ENCODE measurements at places on chromosomes 11 and 22.

GRCh38 chr22:36881504-36882245 is 20.9 kb downstream of the NCF4 start:
- H3K27me3 ChIP-seq: no peaks in the 10 kb centered on the region
- peaks cover 46% of the 10 kb centered on the region for H3K36me3 ChIP-seq
- no peak for DNase-seq
- peak overlapping the region; percentile 84 for H3K27ac ChIP-seq
- peak overlapping the region; percentile 59 for H3K4me3 ChIP-seq

- H3K27me3 ChIP-seq: no peaks in the 10 kb centered on the region
- no peaks in the 10 kb centered on the region for H3K36me3 ChIP-seq
- no peaks in the 10 kb centered on the region for H3K4me1 ChIP-seq
- H3K4me3 ChIP-seq: no peak overlapping the region
- no peak for DNase-seq
- no peak overlapping the region for H3K27ac ChIP-seq
Measured at GRCh38 chr22:17137861-17138425, 16.8 kb upstream of the TMEM121B start.

GRCh38 chr11:13762718-13763117 is 94.2 kb downstream of the FAR1 start:
- no peak overlapping the region for H3K27ac ChIP-seq
- H3K4me1 ChIP-seq: no peaks in the 10 kb centered on the region
- no peak overlapping the region for H3K4me3 ChIP-seq
- DNase-seq: no peak

DNA sequence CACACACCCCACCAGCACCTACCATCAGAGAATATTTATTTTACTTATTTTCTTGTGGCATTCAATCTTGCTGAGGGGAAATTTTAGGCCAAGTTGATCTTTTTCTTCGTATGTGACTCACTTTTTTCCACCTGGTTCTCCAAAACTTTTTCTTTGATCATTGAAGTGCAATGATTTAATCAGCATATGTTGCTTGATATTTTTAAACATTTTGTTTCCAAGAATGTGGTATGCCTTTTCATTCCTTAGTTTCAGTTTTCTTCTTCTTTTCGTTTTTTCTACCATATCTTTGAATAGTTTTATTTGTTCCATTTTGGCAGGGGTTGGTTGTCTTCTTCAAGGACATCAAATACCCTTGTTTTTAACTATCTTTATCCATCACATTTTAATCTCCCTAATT is 28.6 kb downstream of the FANCF start:
- H3K27ac ChIP-seq: no peak overlapping the region
- no peak overlapping the region for H3K4me3 ChIP-seq
- peaks cover 28% of the 10 kb centered on the region for H3K27me3 ChIP-seq

DNA sequence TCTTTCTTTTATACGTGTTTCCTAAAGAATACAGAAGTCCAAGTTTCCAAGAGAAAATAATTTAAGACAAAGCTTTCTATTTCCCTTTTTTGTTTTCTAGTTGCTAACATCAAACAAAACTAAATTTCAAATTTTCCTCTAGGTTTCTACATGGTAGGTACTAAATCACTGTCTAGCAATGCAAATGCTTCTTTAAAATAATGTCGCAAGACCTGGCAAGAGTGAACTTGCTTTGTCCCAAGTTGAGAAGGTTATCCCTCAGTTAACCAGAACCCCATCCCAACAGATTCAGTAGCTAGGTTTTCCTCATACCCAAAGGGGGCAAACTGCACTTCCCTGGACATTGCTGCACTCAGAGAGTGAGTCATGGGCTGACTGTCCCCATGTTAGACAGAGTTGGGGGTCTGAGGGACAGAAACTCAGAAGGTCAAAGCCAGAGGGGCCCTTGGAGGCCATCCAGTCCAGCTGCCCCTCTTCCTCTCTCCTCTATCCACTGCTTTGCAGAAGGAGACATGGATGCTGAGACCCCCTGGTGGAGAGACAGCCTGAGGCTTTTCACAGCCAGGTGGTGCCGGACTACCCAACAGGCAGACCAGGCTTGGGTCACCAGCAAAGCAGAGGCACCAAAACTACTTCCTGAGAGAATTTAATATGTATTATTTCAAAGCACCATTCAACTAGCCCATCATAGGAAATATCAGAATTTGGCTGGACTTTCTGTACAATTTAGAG is 23.1 kb downstream of the OR2AT4 start:
- no peaks in the 10 kb centered on the region for H3K4me1 ChIP-seq
- no peak overlapping the region for H3K4me3 ChIP-seq
- H3K27ac ChIP-seq: no peak overlapping the region
- H3K27me3 ChIP-seq: peaks cover 35% of the 10 kb centered on the region
- no peak for DNase-seq

DNA sequence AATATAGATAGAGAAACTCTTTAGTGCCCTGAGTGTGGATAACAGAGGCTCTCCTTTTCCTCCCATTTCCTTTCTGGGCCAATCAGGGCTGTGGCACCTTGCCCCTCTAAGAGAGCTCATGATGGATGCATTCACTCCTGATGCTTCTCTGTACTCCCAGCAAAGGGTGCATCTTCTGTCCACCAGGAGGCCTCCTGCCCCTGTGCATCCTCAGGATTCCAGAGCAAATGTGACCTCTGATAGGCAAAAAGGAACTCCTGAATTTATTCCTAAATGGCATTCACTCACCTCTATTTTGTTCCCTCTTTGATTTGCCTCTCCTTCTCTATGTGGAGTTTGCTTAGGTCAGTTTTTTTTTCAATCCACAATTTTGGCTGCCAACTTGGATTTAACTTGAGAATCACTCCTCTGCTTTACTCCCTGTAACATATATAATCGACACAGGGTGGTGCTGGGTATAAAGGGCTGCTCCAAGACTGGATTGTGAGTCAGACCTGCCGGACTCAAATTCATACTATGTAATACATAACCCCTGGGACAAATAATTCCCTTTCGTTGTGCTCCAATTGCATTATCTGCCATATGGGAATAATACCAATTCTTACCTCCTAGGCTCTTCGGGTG is 1.1 kb upstream of the MRGPRX4 start:
- no peaks in the 10 kb centered on the region for H3K4me1 ChIP-seq
- H3K36me3 ChIP-seq: no peaks in the 10 kb centered on the region
- H3K27me3 ChIP-seq: peaks cover 13% of the 10 kb centered on the region

GRCh38 chr22:28791841-28792490 is 8.4 kb downstream of the XBP1 start:
- H3K4me1 ChIP-seq: peaks cover 53% of the 10 kb centered on the region
- peak overlapping the region; percentile 92 for H3K27ac ChIP-seq
- no peak for DNase-seq
- H3K36me3 ChIP-seq: peaks cover 27% of the 10 kb centered on the region
- H3K27me3 ChIP-seq: no peaks in the 10 kb centered on the region
- peak overlapping the region; percentile 47 for H3K4me3 ChIP-seq

DNA sequence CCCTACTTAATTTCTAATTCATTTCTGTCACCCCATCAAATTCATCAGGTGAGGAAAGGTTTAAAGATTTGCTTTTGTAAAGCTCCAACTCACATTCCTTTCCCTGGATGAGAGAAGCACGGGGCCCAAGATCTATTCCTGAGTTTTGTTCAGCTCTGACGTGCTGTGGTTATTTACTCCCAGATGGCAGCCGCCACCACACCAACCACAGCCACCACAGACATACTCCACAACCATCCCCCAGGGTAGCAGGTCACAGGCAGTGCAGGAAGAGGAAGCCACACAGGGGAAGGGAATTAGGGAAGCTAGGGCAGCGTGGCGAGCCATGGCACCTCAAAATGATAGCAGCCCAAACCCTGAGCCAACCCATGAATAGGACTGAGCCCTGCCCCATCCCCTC is 63.5 kb upstream of the CSNK2A3 start:
- no peak for DNase-seq
- no peak overlapping the region for H3K27ac ChIP-seq
- no peaks in the 10 kb centered on the region for H3K36me3 ChIP-seq
- H3K27me3 ChIP-seq: peaks cover 16% of the 10 kb centered on the region

DNA sequence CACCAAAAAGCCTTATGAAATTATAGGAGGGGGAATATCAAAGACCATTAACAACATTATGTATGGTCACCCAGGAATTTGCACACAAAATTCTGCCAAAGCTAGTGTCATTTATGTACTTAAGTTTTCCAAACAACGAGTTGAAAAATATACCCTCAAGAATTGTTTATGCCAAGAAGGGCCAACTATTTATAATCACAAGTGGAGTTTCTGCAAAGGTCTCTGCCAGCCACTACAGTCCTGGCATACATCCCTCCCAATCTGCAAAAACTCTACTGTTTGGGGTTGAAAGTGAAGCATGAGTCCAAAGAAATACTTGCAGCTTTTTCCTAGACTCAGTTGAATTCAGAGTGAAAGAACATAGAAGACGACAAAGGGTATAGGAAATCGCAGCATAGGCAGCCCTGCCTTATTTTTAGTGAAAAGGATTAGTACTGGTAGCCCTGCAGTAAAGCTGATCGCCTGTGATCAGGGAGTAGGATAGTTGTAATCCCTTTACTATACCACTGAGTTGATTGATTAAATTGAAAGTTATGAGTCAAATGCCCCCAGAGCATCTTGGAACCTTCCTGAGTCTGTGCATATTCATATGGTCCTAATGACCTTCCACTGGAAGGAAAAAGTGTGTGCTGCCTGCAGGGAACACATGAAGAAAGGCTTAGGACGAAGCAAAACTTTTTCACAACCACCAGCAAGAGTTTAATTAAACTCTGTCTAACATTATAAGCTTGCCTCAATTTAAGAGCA is 144.0 kb downstream of the SPON1 start:
- no peak overlapping the region for H3K27ac ChIP-seq
- no peak overlapping the region for H3K4me3 ChIP-seq
- H3K4me1 ChIP-seq: no peaks in the 10 kb centered on the region
- DNase-seq: no peak
- peaks cover 7% of the 10 kb centered on the region for H3K27me3 ChIP-seq

DNA sequence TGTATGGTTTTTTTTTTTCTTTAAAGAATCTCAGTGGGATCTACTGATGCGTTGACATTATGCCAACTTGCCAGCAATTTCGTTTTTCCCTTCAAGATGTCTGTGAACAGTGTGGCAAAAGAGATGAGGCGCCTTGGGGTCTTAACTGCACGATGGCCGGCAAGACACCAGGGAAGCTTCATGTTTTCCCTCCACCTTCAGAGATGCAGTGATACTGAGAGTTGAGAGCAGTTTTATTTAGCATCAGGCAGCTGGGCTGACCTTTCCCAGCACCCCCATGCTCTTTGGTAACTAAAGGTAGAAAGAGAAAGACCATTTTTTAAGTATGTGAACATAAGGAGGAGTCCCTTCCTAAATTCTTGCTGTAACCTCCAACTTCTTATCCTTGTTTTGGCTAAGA is 11.7 kb upstream of the GRIK4 start:
- H3K36me3 ChIP-seq: no peaks in the 10 kb centered on the region
- H3K4me3 ChIP-seq: no peak overlapping the region
- H3K27ac ChIP-seq: no peak overlapping the region
- no peak for DNase-seq
- no peaks in the 10 kb centered on the region for H3K4me1 ChIP-seq

DNA sequence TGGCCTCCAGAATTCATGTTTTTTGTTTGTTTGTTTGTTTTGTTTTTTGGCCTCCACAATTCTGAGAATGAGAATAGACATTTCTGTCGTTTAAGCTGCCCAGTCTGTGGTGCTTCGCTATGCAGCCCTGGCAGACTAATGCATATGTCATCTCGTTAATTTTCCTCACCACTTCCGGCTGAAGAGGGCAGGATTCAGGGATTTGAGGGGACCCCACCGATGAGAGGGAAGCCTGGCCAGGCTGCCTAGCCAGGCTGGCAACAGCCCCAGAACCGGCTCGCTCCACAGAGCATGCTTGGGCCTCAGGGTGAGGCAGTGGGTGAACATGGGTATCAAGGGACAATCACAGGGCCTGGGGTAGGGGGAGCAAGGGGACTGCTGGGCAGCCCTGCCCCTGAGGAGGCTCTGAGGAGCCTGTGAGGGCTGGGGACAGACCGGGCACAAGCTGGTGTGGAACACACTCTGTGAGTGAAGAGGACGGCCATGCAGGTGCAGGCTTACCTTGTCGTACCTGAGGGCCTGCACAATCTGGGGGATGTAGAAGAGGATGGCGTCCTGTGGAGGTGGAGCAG is 47.8 kb upstream of the SERPIND1 start:
- no peaks in the 10 kb centered on the region for H3K4me1 ChIP-seq
- H3K27me3 ChIP-seq: no peaks in the 10 kb centered on the region

DNA sequence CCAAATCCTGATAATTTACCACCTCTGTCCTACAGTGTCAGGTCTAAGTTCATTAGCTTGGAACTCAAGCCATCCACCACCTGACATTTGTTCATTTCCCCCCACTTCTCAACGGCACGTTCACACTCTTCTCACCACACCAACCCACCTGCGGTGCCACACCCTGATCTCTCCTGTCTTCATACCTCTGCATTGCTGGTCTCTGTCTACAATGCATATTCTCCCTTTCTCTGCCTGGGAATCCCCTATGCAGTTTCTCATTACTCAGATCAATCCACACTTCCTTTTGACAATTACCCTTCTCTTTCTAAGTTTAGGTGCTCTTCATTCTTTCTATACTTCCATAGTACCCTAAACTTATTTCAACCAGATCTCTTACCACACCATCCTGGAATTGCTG is 20.4 kb upstream of the EMSY start:
- no peak for DNase-seq
- no peaks in the 10 kb centered on the region for H3K27me3 ChIP-seq
- no peak overlapping the region for H3K27ac ChIP-seq

DNA sequence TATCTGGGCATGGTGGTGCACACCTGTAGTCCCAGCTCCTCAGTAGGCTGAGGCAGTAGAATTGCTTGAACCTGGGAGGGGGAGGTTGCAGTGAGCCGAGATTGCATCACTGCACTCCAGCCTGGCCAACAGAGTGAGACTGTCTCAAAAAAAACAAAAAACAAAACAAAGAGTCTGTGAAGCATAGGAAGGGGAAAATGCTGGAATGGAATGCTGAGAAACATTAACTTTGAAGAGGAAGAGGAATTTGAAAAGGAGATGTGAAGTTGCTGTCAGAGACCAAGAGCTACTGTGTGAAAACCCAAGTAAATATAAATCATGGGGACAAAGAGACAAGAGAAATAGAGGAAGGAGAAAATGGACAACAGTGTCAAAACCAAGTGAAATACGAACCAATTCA is 455.1 kb upstream of the ARHGAP42 start:
- H3K4me3 ChIP-seq: no peak overlapping the region
- H3K4me1 ChIP-seq: no peaks in the 10 kb centered on the region
- peaks cover 15% of the 10 kb centered on the region for H3K36me3 ChIP-seq
- no peak overlapping the region for H3K27ac ChIP-seq
- no peaks in the 10 kb centered on the region for H3K27me3 ChIP-seq
- DNase-seq: no peak
